Muscle of arm (tissue), 14 donors: ENCODE measurements at places on chromosomes 11 and 22. TPM values are rescaled to one million over a fixed set of nuclear protein-coding genes. Genes with fewer than 3 reads are reported as not detected.

GRCh38 chr22:26527574-26528465 is 15.5 kb upstream of the TFIP11 start:
- no peak for DNase-seq

DNA sequence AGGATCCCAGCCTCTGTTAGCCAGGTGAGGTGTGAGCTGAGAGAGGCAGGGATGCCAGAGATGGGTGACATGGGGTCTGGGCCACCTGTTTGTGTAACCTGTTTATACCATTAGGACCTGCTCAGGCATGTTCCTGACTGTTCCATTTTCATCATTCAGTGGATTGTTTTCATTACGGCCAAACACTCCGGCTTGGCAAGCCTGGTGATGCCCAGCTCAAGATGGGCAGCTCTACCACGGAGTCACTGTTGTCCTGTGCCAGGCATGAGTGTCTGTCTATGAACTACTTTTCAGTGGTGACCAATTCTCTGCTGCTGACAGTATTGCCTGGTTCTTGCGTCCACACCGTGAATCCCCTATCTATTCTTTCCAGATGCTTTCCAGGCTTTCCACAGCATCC is 71.5 kb upstream of the SLC22A12 start:
- no peak for DNase-seq

- no peak for DNase-seq
Observed at GRCh38 chr11:2912498-2912897, 16.7 kb downstream of the PHLDA2 start.

- no peak for DNase-seq
Observed at GRCh38 chr11:13028322-13028721, 19.2 kb downstream of the RASSF10 start.

WT1 gene
- 0.30 TPM for polyA plus RNA-seq
